ENCODE measurements at places on chromosomes 7 and 10.

DNA sequence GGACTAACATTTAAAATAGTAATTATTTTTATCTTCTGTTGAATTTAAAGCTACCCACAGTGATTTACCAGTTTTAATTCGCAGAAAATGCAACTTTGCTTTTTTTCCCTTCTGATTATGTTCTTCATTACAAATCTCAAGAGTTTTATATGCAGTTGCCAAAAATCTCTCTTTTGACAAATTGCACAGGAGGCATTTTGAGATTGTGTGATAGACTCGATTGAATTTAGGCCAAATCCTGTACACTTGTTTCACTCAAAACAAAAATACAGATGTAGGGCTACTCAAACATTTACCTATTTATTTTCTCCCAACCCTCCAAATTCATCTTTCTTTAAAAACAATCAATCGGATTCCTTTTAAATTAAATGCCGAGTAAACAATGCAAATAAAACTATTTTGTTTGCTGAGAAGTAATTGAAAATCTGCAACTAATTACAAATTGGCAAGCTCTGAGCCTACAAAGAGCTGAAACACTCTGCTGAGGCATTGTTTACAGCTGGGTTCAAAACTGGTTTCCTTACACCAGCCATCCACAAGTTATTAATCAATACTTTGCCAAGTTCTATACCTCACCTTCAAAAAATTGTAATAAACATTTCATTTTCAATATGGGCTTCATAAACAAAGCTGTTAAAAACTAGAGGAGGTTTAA, 214.9 kb upstream of the TCF7L2 start:
- no peak for DNase-seq

DNA sequence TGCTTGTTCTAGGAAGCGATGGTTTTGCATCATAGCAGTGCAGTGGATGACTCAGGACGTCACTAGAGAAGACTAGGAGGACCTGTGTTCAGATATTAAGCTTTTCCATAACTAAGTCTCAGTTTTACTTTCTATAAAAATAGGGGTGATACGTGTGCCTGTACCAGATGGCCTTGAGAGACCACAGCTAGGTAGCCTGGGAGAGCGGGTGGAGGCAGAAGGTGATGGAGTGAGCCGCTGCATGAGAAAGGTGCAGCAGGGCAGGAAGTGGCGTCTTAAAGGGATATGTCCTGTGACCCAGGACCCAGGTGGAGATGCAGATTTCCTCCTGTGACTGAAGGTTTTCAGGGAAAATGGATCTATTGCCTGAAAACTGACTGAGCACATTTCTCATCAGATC, 304.9 kb downstream of the CDC14C start:
- no peak for DNase-seq

GRCh38 chr10:73480158-73480557, 15.7 kb downstream of the PPP3CB start:
- peak; percentile 88 for DNase-seq

DNA sequence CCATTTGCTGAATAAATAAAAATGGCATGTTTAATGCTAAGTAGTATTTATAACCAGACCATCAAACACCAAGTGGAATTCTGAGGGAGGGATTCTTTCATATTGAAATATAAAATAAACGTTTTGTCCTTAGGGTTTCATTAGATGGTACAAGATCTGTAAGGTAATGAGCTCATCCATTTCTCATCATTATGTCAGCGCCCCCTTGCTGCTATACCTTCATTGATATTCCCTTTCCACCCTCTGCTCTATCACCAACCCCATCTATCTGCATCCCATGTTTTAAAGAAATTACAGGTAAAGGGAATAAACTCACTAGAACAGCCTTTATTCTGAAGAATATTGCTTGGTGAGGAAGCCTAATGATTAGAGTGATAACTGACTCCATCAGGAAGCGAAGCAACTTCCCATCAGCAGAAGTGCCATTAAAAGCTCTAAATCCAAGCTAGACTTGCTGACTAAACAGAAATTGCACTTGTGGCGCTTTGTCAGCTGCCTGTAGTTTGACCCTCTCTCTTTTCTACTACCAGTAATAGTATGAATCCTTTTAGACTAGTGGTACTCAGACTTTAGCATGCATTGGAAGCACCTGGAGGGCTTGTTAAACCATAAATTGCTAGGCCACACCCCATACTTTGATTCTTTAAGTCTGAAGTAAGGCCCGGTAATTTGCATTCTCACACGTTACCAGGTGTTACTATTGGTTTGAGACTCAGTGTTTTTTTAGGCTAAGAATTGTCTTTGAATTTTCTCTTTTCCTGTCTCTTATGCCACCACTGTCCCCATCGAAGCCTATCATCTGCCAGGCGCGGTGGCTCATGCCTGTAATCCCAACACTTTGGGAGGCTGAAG, 27.5 kb downstream of the ADD3 start:
- no peak for DNase-seq

- DNase-seq, result no peak
These were observed 112.1 kb downstream of the FAM53B start for GRCh38 chr10:124632064-124632531.

GRCh38 chr7:30921540-30922401, 10.1 kb downstream of the AQP1 start:
- no peak for DNase-seq

DNA sequence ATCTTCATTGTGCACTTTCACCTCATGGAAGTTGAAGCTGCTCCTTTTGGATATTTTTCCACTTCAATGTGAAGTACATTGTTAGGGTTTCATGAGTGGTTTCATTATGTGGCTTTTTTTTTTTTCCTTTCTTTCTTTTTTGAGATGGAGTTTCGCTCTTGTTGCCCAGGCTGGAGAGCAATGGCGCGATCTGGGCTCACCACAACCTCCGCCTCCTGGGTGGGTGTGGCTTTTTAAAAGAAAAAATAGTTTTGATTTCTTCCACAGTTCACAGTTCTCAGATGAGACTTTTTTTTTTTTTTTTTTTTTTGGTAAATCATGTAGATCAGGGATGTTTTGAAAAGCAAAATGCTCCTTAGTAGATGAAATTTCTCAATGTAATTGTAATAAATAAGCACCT, 652.3 kb upstream of the ANKRD30A start:
- no peak for DNase-seq

- DNase-seq, result peak; percentile 76
These were observed 38.6 kb upstream of the TNKS2 start for GRCh38 chr10:91759581-91759986.

DNA sequence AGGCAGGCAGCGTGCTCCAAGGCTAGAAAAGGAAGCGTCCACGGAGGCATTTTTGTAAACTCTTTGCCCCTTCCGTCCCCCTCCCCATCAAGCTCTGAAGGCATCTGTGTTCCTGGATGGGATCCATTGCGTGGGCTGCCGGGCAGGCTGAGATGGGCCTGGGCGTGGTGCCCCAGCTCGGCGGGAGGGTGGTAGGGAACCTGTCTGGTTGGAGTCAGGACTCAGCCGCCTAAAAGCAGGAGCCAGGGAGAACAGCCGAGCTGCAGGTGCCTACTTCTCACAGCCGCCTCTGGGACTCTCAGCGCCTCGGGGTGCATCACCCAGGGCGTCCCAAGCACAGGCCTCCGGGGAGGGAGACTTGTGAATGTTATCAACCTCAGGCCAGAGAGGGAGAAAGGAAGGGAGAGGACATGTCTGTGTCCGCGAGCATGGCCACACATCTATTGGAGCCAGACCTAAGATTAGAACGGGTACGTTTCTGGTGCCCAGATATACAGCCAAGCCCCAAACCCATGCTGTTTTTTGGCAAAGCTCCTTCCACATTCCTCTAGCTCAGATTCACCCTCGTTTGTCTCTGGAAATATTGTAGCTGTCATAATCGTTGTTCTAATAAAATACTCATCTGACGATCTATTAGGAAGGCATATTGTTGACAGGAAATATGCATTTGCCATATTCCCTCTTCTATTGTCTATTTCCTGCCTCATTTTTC, 48.6 kb upstream of the CTBP2 start:
- DNase-seq, result no peak

GRCh38 chr7:36076074-36076473, 77.0 kb upstream of the EEPD1 start:
- no peak for DNase-seq

DNA sequence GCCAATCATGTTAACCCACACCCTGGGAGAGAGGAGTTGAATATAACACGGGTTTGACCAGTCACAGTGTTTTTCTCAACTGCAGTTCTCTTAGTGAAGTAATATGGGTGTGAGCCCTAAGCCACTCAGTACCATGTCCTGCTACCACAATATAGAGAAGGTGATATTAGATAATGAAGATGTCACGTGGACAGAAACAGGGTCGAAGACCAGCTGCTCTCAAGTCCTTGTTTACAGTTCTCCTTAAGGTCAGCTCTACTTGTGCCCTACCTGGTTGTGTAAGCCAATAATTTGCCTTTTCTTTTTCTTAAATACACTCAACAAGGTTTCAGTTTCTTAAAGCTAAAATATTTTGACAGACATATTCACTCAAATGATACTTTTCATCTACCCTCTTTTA, 128.3 kb upstream of the POT1 start:
- no peak for DNase-seq

- no peak for DNase-seq
These were observed 176.0 kb downstream of the NOC3L start for GRCh38 chr10:94186722-94187121.

DNA sequence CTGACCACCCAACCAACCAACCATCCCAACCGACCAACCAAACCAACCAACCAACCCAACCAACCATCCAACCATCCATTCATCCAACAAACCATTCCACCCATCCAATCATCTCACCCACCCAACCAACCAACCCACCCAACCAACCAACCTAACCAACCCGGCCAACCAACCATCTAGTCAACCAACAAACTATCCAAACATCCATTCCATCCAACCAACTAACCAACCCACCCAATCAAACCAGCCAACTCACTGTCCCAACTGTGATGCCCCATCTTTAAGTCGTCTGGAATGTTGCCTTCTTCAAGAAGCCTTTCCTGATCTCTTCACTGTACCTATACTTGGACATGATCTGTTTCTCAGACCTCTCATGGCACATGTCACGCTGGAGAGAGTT, 31.6 kb downstream of the MINDY4 start:
- DNase-seq, result no peak

DNA sequence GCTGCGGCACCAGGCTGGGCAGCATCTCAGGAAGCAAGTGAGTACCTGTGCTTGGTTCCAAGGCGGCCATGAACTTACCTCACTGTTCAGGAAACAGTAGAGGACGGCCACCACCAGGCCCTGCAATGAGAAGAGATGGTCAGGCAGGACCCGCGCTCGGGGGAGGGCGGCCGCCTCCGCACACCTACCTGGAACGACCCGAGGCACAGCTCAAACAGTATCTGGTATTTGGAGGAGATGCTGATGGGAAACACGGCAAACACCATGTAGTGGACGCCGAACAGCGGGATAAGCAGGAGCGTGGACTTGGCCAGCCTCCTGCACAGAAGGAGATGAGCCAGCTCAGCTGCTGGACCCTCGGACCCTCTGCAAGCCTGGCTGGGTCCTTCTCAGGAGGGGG, 112.9 kb downstream of the VIPR2 start:
- no peak for DNase-seq

DNA sequence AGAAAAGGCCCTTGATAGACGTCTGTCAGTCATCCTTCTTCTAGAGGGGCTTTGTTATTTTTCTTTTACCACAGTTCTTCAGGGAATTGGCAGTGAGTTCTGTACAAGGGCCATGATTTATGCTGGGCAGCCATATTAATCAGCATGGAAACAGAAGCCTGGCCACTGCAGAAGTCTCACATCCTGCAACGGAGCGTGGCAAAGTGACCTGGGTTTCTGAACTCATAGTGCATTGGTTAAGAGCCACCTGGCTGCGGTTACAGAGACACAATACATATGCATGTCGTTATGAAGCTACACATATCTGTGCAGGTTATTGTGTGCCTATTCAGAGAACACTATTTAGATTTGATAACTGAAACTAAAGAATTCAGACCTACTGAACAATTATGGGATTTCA, 419.4 kb upstream of the CELF2 start:
- no peak for DNase-seq

DNA sequence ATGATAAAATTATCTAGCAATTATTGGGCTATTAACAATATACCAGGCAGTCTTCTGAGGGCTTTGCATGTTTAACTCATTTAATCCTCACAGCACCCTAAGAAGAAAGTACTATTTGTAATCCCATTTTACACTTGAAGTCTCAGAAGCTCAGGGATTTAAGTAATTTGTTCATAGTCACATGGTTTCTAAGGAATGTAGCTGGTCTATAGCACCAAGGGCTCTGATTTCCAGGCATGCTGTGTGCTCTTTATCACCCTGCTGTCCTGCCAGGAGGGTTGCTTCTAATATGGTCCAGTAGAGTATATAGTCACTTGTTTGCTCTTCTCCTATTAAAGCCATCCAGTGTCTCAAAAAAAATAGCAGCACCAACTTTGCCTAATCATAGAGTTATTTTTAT, 417.2 kb downstream of the PLXDC2 start:
- no peak for DNase-seq

- no peak for DNase-seq
These were observed 668.2 kb downstream of the KCNMA1 start for GRCh38 chr10:76969366-76969948.

DNA sequence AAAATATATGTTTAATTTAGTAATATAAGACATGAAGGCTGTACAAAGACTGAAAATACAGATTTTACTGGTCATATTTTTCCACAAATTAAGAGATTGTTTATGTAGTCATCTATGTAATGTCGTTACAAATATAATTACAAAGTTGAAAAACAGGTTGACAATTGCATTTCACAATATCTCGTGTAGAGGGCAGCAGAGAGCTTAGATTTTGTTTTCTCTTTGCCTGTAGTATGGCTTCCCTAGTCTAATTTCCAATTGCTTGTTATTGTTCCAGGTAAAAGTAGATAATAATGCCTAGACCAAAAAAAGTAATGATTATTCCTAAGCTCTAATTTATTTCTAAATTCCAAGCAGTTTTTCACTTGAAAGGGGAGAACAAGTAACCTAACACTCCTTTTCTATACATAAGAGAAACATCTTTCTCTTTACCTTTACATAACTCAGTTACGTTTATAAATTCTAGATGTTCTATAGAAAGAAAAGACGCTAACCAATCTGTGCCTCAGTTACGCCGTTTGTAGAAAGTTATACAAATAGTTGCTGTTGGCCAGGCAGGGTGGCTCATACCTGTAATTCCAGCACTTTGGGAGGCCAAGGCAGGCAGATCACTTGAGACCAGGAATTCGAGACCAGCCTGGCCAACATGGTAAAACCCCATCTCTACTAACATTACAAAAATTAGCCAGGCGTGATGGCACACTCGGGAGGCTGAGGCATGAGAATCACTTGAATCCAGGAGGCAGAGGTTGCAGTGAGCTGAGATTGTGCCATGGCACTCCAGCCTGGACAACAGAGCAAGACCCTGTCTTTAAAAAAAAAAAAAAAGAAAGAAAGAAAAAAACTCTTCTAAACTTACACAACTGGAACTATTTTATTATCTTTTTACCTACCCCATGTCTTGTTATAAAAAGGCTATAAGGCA, 30.0 kb downstream of the NET1 start:
- peak; percentile 68 for DNase-seq

Measured in ELR (cell line).